Effector memory CD4-positive, alpha-beta T cell (primary cell): ENCODE measurements at places on chromosomes 2 and 18.

GRCh38 chr2:9650119-9650821 lies 19.5 kb upstream of the YWHAQ start:
- no peaks in the 10 kb centered on the region for H3K36me3 ChIP-seq
- H3K27ac ChIP-seq, result no peak overlapping the region
- DNase-seq, result no peak
- H3K4me3 ChIP-seq, result no peak overlapping the region

- H3K27ac ChIP-seq, result no peak overlapping the region
- H3K4me3 ChIP-seq, result no peak overlapping the region
- no peak for DNase-seq
- no peaks in the 10 kb centered on the region for H3K27me3 ChIP-seq
- H3K36me3 ChIP-seq, result no peaks in the 10 kb centered on the region
Measured at GRCh38 chr18:33839452-33840211, 261.6 kb downstream of the ASXL3 start.

DNA sequence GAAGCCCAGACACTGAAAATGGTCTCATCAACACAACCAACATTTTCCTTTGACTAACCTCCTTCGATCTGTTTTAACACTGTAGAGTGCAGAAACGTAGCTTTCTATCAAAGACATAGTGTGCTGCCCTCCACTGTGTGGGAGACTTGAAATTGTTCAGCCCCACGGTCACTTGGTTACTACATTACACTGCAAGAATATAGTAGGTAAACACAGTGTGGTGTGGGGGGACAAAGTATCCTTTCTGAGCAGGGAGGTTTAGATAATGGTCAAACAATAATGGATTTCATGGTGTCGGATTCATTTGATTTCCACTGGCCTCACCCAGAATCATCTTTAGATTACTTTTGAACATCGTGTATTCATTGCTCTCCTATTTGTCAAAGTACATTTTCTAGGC lies 181.0 kb downstream of the ERBB4 start:
- no peaks in the 10 kb centered on the region for H3K4me1 ChIP-seq
- H3K27ac ChIP-seq, result no peak overlapping the region
- H3K4me3 ChIP-seq, result no peak overlapping the region
- no peaks in the 10 kb centered on the region for H3K27me3 ChIP-seq

DNA sequence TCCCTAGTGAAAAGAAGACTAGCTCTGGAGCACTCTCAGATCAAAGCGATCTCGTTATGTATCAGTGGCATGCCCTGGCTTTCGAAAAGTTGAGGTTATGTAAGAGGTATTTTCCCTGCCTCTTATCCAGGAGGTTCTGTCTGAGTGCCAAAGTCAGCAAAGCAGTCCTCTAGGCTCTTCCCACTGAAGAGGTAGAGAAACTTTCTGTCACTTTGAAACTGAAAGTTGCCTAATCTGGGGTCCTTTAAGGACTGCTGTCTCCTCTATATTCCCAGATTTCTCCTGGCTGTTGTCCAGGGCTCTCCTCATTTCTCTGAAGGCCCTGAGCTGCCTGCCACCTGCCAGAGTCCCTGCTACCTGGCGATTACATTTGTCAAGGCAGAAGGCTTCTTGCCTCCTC lies 96.3 kb downstream of the B3GNT2 start:
- H3K27me3 ChIP-seq, result no peaks in the 10 kb centered on the region
- peaks cover 8% of the 10 kb centered on the region for H3K4me1 ChIP-seq
- no peak overlapping the region for H3K4me3 ChIP-seq
- H3K36me3 ChIP-seq, result no peaks in the 10 kb centered on the region

DNA sequence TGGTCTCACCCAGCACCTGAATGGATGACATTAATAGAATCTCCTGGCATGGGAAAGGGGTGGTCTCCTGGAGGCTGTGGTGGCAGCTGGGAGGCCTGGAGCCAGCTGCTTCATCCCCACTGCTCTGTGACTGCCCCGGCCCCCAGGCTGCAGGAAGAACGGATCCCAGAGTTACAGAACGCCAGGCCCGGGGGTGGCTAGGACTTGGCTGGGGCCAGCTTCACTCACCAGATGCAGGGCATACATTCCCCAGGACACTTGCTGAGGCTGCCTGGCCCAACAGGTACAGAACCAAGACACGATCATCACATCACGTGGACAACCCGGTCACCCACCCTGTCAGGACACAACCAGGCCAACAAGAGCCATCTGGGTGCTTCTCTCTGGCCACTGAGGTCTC lies 178.6 kb upstream of the SALL3 start:
- DNase-seq, result no peak
- H3K27me3 ChIP-seq, result no peaks in the 10 kb centered on the region
- no peaks in the 10 kb centered on the region for H3K36me3 ChIP-seq
- H3K27ac ChIP-seq, result no peak overlapping the region
- no peak overlapping the region for H3K4me3 ChIP-seq
- no peaks in the 10 kb centered on the region for H3K4me1 ChIP-seq

DNA sequence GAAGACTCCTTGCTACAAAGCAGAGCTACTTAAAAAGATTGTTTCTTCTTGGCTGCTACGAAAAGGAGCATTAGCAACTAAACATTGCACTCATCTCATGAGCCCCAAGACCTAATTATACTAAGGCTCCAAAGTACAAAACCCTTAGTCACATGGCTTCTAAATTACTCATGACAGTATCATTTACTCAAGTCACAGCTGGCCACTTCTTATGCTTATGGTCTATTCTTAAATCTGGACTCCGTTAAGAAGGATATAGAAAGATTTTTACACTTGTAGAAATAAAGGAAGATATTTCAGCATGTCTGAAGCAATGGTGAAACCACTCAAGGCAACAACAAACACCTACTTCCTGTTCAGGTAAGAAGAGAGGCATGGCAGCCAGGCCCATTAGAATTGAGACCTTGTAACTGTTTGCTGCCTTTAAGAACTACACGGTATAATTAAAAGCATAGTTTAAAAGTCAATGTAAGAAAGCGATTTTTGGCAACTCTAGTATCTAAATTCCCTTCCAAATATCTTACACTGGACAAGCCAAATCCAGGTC lies 12.7 kb downstream of the ANKRD44 start:
- no peaks in the 10 kb centered on the region for H3K27me3 ChIP-seq
- H3K4me3 ChIP-seq, result no peak overlapping the region
- DNase-seq, result no peak
- H3K36me3 ChIP-seq, result no peaks in the 10 kb centered on the region

- H3K4me3 ChIP-seq, result no peak overlapping the region
- no peaks in the 10 kb centered on the region for H3K36me3 ChIP-seq
- H3K4me1 ChIP-seq, result no peaks in the 10 kb centered on the region
- H3K27ac ChIP-seq, result no peak overlapping the region
- H3K27me3 ChIP-seq, result peaks cover 4% of the 10 kb centered on the region
Measured at GRCh38 chr2:75788902-75789301, 78.2 kb upstream of the GCFC2 start.

GRCh38 chr2:233137040-233137439 lies 76.9 kb downstream of the INPP5D start:
- DNase-seq, result no peak
- H3K4me3 ChIP-seq, result no peak overlapping the region
- peaks cover 7% of the 10 kb centered on the region for H3K4me1 ChIP-seq
- peaks cover 64% of the 10 kb centered on the region for H3K36me3 ChIP-seq

DNA sequence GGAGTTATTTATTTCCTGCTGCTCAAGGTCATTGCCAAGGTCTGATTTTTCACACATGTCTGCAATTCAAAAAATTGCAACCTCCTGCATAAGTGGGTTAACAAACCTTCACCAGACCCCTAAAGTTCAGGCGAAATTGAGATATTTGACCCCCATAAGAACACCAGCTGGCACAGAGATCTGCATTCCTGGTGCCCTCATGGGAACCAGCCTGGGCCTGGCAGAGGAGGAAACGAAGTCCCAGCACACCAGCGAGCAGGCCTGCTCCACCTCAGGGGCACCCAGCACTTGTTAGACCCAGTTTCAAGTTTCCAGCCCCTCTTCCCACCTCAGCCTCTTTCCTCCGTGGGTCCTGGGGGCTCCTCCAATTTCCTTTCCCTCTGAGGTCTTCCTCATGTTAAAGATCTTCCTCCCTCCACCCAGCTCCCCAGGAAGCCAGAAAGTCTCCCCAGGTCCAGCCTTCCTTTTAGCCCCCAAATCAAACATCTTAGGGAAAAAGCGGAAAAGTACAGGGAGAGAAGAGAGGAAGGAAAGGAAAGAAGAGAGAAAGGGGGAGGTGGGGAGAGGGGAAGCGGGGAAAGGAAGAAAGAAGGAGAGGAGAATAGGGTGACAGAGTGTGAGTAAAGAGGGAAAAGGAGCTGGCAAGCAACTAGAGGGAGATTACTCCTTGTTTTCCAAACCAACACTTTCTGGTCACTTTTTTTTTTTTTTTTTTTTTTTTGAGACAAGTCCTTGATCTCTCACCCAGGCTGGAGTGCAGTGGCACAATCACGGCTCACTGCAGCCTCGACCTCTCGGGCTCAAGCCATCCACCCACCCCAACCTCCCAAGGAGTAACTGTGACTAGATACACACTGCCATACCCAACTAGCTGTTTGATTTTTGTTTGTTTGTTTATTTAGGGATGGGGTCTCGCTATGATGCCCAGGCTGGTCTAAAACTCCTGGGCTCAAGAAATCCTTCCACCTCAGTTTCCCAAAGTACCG lies 3.9 kb upstream of the C2orf72 start:
- no peak overlapping the region for H3K4me3 ChIP-seq
- no peaks in the 10 kb centered on the region for H3K4me1 ChIP-seq
- H3K36me3 ChIP-seq, result no peaks in the 10 kb centered on the region

GRCh38 chr18:24427484-24427883 lies 1.0 kb downstream of the IMPACT start:
- no peaks in the 10 kb centered on the region for H3K27me3 ChIP-seq
- H3K4me3 ChIP-seq, result no peak overlapping the region
- H3K4me1 ChIP-seq, result no peaks in the 10 kb centered on the region
- no peaks in the 10 kb centered on the region for H3K36me3 ChIP-seq

DNA sequence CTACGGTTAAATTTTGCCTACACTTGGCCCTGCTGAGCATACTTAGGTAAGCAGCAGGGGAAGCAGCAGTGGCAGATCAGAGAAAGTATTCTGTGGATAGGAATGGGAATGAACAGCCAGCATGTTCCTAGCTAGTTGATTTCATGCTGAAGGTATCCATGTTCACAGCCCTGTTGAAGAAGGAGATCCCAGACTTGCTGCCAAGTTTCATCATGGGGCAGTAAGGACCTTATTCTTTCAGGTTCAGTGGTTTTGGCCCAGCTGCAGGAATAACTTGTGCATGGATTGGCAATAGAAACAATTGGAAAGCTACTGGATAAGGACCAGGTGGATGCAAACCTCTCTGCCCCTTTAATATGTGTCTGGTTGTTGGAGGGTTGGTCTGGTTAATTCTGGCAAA lies 98.2 kb upstream of the TMEM178A start:
- H3K4me3 ChIP-seq, result no peak overlapping the region
- H3K4me1 ChIP-seq, result no peaks in the 10 kb centered on the region
- H3K27ac ChIP-seq, result no peak overlapping the region
- no peak for DNase-seq
- H3K36me3 ChIP-seq, result no peaks in the 10 kb centered on the region
- H3K27me3 ChIP-seq, result no peaks in the 10 kb centered on the region

- no peaks in the 10 kb centered on the region for H3K27me3 ChIP-seq
- no peaks in the 10 kb centered on the region for H3K36me3 ChIP-seq
- no peak overlapping the region for H3K27ac ChIP-seq
- no peaks in the 10 kb centered on the region for H3K4me1 ChIP-seq
- no peak overlapping the region for H3K4me3 ChIP-seq
Measured at GRCh38 chr18:79560042-79560860, 119.4 kb upstream of the CTDP1 start.

- no peaks in the 10 kb centered on the region for H3K27me3 ChIP-seq
- no peak overlapping the region for H3K4me3 ChIP-seq
- no peaks in the 10 kb centered on the region for H3K4me1 ChIP-seq
- no peak for DNase-seq
Measured at GRCh38 chr2:5618271-5618670, 73.9 kb upstream of the SOX11 start.

DNA sequence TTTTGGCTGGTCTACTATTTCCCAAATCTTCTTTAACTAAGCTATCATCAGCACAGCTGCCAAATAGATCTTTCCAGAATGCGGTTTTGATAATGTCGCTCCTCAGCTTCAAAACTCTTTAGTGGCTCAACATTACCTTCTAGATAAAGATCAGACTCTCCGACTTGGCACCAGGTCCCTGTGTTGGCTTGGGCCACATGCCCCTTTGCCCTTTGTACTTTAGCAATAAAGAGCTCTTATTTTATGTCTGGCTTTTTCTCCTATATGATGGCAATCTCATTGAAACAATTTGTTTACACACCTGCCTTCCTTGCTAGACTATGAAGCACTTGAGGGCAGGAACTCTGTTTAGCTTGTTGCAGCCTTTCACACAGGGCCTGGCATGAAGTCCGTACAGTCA lies 128.9 kb upstream of the GATA6 start:
- H3K27ac ChIP-seq, result no peak overlapping the region
- no peaks in the 10 kb centered on the region for H3K36me3 ChIP-seq
- no peaks in the 10 kb centered on the region for H3K27me3 ChIP-seq

DNA sequence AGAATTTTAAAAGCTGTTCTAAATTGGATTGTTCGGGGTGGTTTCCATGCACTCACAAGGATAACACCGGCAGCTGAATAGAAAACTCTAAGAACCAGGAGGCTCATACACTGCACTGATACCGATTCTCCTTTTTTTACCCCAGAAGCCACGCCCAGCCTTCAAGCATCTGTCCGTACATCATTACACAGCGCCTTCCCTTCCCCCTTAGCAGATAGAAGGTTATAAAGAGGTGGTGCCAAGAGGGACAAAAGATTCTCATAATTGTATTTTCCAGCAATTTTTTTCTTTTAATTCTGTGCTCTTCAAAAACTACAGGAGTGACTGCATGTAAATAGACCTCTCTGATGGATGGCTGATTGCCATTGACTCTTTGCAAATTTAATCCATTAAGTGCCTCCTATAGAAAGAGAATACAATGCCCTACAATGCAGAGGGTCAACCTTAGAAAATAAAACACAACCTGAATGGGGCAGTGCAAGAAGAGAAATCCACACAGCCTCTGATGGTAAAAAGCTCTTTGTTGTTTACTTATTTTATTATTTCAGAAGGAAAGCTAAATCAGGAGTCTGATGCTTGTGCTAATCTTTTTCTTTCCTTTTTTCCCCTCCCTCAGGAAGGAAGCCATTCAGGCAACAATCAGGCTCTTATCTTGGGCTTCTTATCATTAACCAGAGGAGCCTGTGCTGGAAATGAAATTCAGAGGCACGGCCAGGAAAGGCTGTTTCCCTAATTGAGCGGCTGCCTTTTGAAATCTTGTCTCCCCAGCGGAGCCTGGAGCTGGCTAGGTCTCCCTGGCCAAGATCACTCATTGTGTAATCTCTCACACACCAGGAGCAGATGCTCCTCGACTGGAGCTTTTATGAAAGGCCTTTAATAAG lies 198.9 kb upstream of the NABP1 start:
- H3K4me1 ChIP-seq, result no peaks in the 10 kb centered on the region
- H3K27ac ChIP-seq, result no peak overlapping the region
- no peaks in the 10 kb centered on the region for H3K36me3 ChIP-seq
- DNase-seq, result no peak
- H3K4me3 ChIP-seq, result no peak overlapping the region
- no peaks in the 10 kb centered on the region for H3K27me3 ChIP-seq

- H3K27ac ChIP-seq, result no peak within 1 kb of the TSS
- H3K4me1 ChIP-seq, result peaks cover 9% of the 10 kb centered on the region
- no peak for DNase-seq
- peaks cover 18% of the 10 kb centered on the region for H3K27me3 ChIP-seq
Measured at GRCh38 chr18:57803103-57803969, at the start of gene ATP8B1. Gene ATP8B1 (minus strand): TSS chr18:57803315. CDS start chr18:57731807, 71,508 bp downstream.

- no peaks in the 10 kb centered on the region for H3K27me3 ChIP-seq
- no peaks in the 10 kb centered on the region for H3K4me1 ChIP-seq
- no peak for DNase-seq
- no peak overlapping the region for H3K27ac ChIP-seq
- H3K36me3 ChIP-seq, result no peaks in the 10 kb centered on the region
Measured at GRCh38 chr2:186968277-186968676, 119.3 kb upstream of the ZSWIM2 start.
